ENCODE measurements at places on chromosomes 12 and 14. TPM values are rescaled to one million over a fixed set of nuclear protein-coding genes. Genes with fewer than 3 reads are reported as not detected.

GRCh38 chr12:67410246-67410645, 141.1 kb downstream of the CAND1 start:
- DNase-seq = no peak

GRCh38 chr12:49515266-49515665, 23.6 kb upstream of the KCNH3 start:
- DNase-seq = no peak

DNA sequence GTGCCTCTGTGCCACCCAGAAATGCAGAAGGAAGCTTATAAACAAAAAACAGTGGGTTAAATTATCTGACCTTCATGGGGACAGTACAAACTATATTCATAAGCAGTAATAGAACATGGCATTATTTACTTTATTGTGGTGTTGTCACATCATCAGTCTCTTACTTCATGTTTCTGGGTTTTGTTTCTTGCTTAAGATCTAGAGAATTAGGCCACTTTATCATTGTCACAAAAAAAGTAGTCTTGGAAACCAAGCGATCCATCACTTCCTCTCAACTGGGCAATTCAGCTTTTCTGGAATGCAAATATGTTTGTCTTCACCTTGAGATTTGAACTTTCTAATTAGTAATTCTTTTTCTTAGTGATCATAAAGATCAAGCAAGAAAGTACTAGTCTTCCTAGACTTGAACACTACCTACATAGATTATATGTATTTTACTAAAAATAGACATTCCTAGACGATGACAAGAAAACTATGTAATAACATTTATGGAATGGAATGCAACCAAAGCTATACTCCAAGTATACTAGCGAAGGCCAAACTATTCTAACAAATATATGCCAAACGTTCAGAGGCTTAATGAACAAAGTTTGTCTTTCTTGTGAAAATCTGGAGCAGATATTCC, 363.4 kb downstream of the DAD1 start:
- DNase-seq = no peak

Gene GDF3
- total RNA-seq = 34.4 TPM

Gene DHRS2
- total RNA-seq = 1.8 TPM

Gene MMP14
- 83.9 TPM for total RNA-seq

- DNase-seq = no peak
Measured at GRCh38 chr14:65256714-65257113, 154.4 kb upstream of the MAX start.

DNA sequence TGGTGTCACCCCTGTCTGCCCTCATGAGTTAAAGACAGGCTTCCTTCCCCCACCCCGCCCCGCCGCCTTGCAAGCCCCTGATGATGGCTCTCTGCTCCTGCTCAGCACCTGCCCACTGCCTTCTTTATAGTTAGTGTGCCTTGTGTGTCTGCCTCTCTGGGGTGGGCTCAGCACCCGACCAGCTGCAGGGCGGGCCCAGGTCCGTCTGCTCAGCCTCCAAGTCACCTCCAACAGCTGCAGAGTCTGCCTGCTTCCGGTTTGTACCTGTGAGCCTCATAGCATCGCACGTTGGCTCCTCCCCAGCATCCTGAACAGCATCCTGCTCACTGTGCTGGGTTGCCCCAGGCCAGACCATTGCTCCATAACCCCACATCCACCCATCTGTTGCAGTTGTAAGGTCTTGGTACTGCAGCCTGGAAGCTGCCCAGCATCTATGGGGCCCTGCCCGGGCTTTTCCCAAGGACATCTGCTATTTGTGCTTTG, 3.5 kb downstream of the TGFB3 start:
- no peak for DNase-seq

DNA sequence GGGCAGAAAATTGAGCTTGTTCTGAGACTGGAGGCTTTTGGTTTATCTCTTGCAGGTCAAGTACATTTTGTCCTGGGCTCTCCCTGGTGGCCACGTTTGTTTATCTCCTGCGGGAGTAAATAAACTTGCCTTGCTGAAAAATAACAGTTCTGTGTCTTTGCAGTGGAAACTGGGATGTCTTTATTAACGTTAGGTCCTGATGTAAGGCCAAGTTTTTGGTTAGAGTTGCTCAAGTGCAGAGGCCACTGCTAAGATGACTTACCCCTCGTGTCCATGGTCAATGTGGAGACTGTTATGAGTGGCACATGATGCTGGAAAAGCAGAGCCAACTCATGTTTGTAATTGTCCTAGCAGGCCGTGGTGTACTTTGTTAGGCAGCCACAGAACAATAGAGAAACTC, 3.8 kb downstream of the PTPN11 start:
- DNase-seq = no peak

GRCh38 chr12:30691122-30691879, 4.4 kb downstream of the IPO8 start:
- no peak for DNase-seq

Gene LPAR5
- total RNA-seq = 0.57 TPM

DNA sequence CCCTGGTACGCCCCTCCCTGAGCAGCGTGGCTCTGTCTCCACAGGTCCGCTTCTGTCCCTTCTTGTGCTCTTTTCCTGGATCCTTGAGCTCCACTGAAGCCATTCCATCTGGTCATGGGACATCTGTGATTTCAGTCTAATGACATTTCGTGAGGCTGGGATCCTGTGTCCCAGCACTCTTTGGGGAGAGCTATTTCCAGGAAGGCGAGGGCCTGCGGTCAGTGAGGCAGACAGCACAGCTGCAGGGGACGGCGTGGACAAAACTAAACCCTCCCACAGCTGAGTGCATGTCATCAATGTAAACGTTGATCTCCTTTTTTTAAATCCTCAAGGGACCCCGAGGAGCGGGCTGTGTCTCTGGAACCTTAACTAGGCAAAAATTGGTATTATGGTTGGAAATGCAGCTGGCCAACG, 127.7 kb downstream of the DACT1 start:
- DNase-seq = no peak

Gene EIF2S3B
- total RNA-seq = 1.0 TPM

- DNase-seq = no peak
Measured at GRCh38 chr12:49352351-49352750, 5.7 kb downstream of the DNAJC22 start.

GRCh38 chr14:57835766-57836165, 30.1 kb downstream of the SLC35F4 start:
- no peak for DNase-seq

DNA sequence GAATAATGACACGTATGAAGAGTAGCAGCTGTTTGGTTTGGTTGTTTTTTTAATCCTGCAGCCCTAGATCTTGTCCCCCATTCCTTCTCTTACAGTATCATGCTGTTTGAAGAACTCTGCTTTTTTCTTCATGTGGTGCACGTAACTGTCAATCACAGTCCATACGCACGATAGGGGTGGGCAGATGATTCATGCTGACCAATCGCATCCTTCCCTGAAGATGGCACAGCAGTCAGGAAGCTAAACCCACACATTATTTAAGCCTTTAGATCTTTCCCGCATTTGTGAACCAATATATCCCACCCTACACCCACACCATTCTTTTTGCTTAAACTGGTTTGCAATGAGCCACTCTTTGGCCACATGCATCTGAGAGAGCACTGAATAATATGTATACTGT, 158.9 kb upstream of the PLEKHA5 start:
- no peak for DNase-seq

Gene A2ML1
- total RNA-seq = 11.5 TPM

GRCh38 chr12:13801543-13801942, 179.9 kb downstream of the GRIN2B start:
- DNase-seq = no peak

Gene EGLN3
- 21.0 TPM for total RNA-seq

GRCh38 chr12:68113644-68114043, 45.9 kb downstream of the IFNG start:
- peak; percentile 69 for DNase-seq

GRCh38 chr12:12315838-12316237, 34.2 kb downstream of the MANSC1 start:
- DNase-seq = no peak

Gene TTC7B
- 27.6 TPM for total RNA-seq

Gene OTX2
- total RNA-seq = 30.1 TPM

GRCh38 chr14:34935488-34935887, 47.3 kb upstream of the SRP54 start:
- no peak for DNase-seq

- DNase-seq = no peak
Measured at GRCh38 chr14:27863166-27863565, 903.4 kb upstream of the FOXG1 start.

GRCh38 chr12:59040043-59040442, 119.7 kb upstream of the LRIG3 start:
- DNase-seq = no peak

Gene CCDC177
- 2.1 TPM for total RNA-seq

Gene TCTN1
- total RNA-seq = 13.9 TPM

GRCh38 chr12:116366456-116366776, 88.9 kb upstream of the MED13L start:
- no peak for DNase-seq

Gene POTEG
- total RNA-seq = not detected

Gene GPD1
- total RNA-seq = 0.77 TPM

Gene FOXA1
- 0.34 TPM for total RNA-seq

Gene SLCO1A2
- total RNA-seq = 13.9 TPM

- no peak for DNase-seq
Measured at GRCh38 chr14:22824711-22825359, 4.9 kb upstream of the MRPL52 start.

- no peak for DNase-seq
Measured at GRCh38 chr14:33452995-33453394, 497.9 kb downstream of the EGLN3 start.

GRCh38 chr14:98231210-98231609, 1040.8 kb downstream of the BCL11B start:
- DNase-seq = no peak

DNA sequence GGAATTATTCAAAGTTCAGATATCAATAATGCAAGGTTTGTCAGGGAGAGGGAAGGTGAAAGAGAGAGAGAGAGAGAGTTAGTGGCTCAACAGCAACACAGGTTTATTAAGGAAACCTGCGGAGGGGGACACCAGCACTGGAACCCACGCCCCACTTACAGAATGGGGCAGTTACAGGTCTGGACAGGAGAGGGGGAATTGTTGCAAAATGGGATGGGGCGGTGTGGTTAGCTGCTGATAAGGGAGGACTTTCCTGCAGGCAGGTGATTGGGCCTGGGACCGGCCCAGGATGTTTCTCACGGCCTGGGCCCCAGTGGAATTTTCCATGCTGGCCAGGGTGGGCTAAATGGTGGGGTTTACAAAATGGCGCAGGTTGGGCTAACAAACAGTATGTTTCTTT, 278.2 kb upstream of the SLC16A7 start:
- DNase-seq = peak; percentile 56
